ENCODE measurements at places on chromosomes 6 and 20. TPM values are rescaled to one million over a fixed set of nuclear protein-coding genes. Genes with fewer than 3 reads are reported as not detected.

Gene TCF21
- total RNA-seq: 0.07 TPM

Gene SLC13A3
- total RNA-seq: not detected

Gene AKAP12
- 28.4 TPM for total RNA-seq

Gene ESR1
- total RNA-seq: not detected

Gene NOX3
- not detected for total RNA-seq

Gene KIF13A
- 27.2 TPM for total RNA-seq

Gene CNR1
- total RNA-seq: 0.64 TPM

Gene VSTM2L
- total RNA-seq: 1.0 TPM

Gene OPRL1
- 0.59 TPM for total RNA-seq

Gene FARS2
- total RNA-seq: 24.7 TPM

Gene ALDH8A1
- total RNA-seq: not detected

Gene AGPAT4
- total RNA-seq: 12.0 TPM

Gene PPIL6
- 2.1 TPM for total RNA-seq

Gene HLA-DMA
- 12.3 TPM for total RNA-seq

Gene SLC26A8
- not detected for total RNA-seq

Gene TFAP2A
- total RNA-seq: 26.6 TPM

Gene SSTR4
- total RNA-seq: not detected

Gene DACT2
- not detected for total RNA-seq

Gene SIRPG
- total RNA-seq: not detected

Gene RGL2
- 54.6 TPM for total RNA-seq

Gene LKAAEAR1
- not detected for total RNA-seq

Gene PACSIN1
- total RNA-seq: 0.20 TPM

Gene GPR63
- total RNA-seq: not detected

Gene TAB2
- 50.3 TPM for total RNA-seq

Gene ADGRF5
- total RNA-seq: not detected

Gene ENPP3
- total RNA-seq: 0.54 TPM

Gene FNDC11
- total RNA-seq: not detected

Gene PI16
- total RNA-seq: not detected

Gene CDSN
- total RNA-seq: not detected

Gene ANKRD66
- not detected for total RNA-seq

Gene VGLL2
- not detected for total RNA-seq

Gene OOEP
- total RNA-seq: not detected

Gene GFRA4
- total RNA-seq: not detected

Gene HCRTR2
- total RNA-seq: not detected

Gene LEMD2
- 69.2 TPM for total RNA-seq

Gene DEFB119
- total RNA-seq: not detected

Gene CRISP1
- total RNA-seq: not detected

Gene TNF
- 0.47 TPM for total RNA-seq
